Activated gamma-delta T cell (primary cell): ENCODE measurements at places on chromosomes 4 and X.

GRCh38 chrX:110665223-110666002, 130.2 kb downstream of the CHRDL1 start:
- DNase-seq: no peak

DNA sequence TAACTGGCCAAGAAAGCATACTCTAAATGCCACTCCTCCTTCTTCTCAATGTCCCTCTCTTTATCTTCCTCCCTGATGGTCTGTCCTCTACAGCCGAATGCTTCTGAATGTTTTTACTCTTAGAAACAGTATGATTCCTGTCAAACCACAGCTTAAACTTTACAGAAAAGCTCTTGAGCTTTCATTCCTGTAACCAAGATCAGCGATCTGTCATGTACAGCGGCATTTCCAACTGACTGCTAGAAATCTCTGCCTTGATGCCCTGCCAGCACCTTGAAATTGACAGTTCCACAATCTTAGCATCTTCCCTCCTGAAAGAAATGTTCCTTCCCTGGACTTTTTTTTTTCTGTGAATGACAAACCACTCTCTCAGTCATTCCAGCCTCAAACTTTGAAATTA, 11.5 kb upstream of the GATB start:
- no peak for DNase-seq

- DNase-seq: no peak
These were observed 63.1 kb upstream of the AFAP1 start for GRCh38 chr4:8002525-8003309.

GRCh38 chr4:127047930-127048329, 584.8 kb upstream of the INTU start:
- DNase-seq: no peak

DNA sequence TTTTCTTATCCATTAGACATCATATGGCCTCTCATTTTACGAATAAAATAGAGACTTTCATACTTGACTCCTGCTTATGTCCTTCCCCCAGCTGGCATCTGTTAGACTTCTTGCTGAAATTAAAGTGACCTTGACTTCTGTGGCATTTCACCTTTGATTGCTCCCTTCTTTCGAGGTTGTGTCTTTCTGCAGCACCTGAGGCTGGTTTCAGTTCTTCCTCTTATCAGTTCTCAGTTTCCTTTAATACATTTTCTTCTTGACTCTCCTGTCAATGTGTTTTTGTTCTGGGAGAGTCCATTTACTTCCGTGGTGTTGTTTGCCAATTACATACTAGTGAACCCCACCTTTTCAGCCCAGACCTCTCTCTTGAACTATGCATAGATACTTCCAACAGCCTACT, 81.6 kb downstream of the RBPJ start:
- no peak for DNase-seq

- no peak for DNase-seq
These were observed 282.4 kb downstream of the C4orf33 start for GRCh38 chr4:129378364-129378763.

GRCh38 chr4:8267077-8267476, 2.5 kb upstream of the HTRA3 start:
- no peak for DNase-seq

DNA sequence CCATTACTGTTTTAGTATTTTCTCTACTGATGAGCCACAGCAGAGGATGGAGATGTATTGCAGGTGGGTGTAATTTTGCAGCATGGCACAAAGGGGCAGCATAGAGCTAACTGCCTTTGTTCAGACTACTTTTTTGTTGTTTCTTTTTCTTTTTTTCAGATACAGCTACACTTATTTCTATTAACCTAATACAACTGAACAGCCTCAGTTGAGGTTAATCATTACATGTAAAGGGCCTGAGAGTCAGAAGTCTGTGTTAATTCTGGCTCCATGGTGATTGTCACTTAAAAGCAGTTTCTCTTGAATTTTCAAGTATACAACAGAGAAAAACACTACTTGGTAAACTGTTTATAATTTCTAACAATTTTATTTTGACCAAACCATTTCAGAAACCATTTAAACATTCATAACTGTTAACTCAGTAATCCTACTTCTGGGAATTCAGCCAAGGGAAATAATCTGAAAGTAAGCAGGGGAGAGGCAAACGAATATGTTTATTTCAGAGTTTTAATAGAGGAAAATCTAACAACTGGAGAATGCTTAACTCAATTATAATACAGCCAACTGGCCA, 13.9 kb upstream of the PPEF2 start:
- DNase-seq: no peak

DNA sequence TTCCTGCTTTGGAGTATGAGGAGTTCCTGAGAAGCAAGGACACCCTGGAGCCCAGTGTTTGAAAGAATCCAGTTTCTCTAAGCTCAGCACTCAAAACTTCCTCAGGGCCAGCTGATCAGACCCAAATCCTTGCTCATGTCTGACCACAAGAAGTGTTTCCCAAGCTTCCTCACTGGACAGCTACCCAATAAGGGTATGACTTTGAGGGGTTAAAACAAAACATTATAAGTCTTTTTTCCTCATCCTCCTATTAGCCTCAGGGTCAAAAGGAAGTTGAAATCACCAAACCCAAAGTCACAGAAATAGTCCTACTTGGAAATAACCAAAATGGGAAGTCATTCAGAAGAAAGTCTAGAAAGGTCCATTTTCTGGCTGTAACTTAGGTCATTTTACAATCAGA, 13.7 kb downstream of the ZBTB33 start:
- no peak for DNase-seq

DNA sequence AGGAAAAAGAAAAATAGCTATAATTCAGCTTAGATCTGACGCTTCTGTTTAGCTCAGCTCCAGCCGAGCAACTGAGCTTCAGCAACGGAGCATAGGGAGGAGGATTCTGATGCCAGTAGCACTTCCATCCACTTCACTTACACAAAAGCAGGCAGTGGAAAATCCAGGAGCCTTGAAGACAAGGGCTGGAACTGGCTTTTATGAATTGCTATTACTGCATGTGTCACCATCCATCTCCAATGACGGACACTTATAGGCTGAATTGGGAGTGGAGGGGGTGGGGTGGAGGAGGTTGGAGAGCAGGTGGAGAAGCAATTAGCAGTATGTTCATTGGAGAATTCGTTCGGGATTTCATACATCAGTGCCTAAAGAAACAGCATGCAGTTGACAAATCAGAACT, 15.6 kb downstream of the ENOX2 start:
- DNase-seq: no peak

DNA sequence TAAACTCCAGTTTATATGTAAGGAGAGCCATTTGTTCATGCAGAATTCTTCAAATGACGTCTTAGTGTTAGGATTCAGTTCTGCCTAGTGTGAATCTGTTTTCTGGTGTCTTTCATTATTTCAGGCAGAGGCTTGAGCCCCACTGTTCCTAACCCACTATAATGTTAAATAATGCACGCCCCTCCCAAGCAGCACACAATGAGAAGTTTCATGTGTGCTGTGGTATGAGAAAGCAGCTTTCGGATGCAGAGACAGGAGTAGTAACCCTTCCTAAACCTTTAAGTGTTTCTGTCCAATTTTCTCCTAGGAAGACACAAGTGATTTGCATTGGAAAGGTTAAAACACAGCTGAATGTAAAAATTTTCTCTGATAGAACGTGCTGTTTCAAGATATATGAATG, 54.5 kb downstream of the TRIM2 start:
- DNase-seq: no peak

- no peak for DNase-seq
These were observed 65.3 kb upstream of the EFNB1 start for GRCh38 chrX:68763481-68763880.

DNA sequence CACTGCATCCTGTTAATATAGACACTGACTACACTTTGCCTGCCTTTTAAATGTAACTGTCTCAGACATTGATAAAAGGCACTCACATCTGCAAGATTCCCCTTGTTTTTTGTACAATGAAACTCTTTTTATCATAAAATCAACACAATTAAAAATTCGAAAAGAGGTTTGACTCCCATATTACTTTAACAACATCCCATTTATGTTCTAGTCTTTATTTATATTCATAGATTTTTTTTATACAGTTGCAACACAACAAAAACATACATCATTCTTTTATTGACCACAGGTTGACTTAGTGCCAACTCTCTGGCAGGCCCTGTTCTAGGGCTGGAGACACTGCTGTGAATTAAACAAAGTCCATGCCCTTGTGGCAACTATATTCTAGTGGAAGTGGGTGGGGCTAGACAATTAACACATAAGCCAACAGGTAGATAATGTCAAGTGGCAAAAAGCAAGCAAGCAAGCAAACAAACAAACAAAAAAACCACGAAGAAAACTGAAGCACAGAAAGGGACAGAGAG, 36.8 kb downstream of the ANK2 start:
- DNase-seq: no peak

GRCh38 chrX:112851161-112851779, 10.6 kb upstream of the AMOT start:
- no peak for DNase-seq

- no peak for DNase-seq
These were observed 24.5 kb upstream of the CXCL3 start for GRCh38 chr4:74062953-74063352.

DNA sequence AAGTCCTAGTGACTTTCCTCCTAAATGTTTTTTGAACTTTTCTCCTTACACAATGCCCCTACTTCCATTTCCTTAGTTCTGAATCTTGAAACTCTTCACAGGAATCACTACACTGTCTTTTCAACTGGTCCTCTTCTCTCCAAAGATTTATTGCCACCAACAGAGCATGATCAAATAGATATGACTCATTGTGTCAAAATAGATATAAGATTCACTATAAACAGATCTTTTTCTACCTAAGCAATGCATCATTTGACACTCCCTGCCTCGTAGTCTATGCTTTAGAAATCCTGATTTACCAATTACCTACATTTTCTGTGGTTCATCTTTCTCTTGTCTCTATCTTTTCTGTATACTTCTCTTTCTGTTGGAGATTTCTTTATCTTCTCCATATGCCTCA, 789.6 kb upstream of the SLIT2 start:
- no peak for DNase-seq

GRCh38 chr4:147428583-147428982, 52.3 kb upstream of the EDNRA start:
- DNase-seq: no peak

DNA sequence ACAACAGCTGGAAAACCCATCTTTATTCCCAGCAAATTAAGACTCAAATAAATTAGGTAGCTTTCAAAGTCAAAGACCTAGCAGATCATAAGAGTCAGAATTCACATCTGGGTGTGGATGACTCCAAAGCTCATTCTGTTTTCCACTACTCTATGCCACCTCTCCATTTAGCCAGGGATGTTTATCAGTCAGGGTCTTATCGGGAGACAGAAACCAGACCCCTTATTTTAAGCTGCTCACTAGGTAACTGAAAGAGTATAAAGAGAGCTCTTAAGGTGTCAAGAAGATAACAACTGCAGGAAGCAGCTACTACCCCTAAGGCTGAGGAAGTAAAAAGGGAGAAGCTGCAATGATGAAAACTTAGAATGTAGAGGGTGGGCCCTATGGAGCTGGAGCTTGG, 333.7 kb upstream of the KLF3 start:
- no peak for DNase-seq

DNA sequence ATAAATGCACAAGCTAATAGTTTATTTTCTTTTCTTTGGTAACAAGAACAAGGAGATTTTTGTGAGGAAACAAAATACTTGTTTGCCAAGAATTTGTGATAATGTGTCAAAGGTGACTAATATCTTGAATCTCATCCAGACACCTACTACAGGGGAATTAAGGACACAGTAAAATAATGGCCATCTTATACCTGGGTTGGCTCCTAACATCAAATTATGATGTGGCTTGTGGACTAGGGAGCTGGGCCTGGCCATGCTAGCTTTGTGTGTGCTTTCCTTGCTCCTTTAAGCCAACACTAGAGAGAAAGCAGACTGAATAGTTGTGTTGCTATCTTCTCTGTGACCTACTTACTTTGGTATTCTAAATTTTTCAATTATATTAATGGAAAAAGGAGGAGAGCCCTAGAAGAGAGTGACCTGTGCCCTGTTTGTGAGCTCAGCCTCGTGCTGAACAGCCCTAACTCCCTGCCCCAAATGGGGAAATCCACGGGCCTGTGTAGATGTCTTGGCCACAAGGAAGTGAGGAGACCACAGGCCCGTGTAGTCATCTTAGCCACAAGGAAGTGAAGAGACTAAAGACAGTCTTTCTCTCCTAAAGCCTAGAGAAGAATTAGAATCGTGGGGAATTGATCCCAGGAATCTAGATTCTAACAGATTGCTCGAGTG, 23.3 kb downstream of the ARHGAP24 start:
- no peak for DNase-seq
